ENCODE measurements at places on chromosomes 5 and 9.

- peak; percentile 51 for DNase-seq
These were observed 428.2 kb downstream of the ENC1 start for GRCh38 chr5:74212336-74212735.

- no peak for DNase-seq
These were observed 61.2 kb upstream of the GCNT4 start for GRCh38 chr5:75113354-75114113.

- DNase-seq: no peak
These were observed 221.2 kb downstream of the MEF2C start for GRCh38 chr5:88661806-88662207.

DNA sequence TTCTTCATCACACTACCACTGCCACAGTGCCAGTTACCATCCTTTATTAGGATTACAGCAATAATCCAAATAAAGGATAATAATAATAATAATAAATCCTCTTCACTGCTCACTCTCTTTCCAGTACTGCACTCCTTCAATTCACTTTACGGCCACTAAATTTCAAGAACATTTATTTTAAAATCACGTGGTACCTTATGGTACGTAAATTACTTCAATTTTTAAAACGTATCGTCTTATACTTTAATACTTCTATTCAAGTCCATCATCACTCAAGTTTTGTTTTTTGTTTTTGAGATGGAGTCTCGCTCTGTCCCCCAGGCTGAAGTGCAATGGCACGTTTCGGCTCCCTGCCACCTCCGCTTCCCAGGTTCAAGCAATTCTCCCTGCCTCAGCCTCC is 36.5 kb downstream of the PTBP3 start:
- DNase-seq: no peak

GRCh38 chr5:160152901-160153300 is 33.7 kb upstream of the PWWP2A start:
- no peak for DNase-seq

All from suppressor macrophage treated with lipopolysaccharide for 1 hour (primary cell).